Activated CD4-positive, alpha-beta T cell treated with anti-CD3 and anti-CD28 coated beads, Interleukin-2, amount 10 ng/mL, durations not matched to agents 7 days and 5 days (primary cell): ENCODE measurements at places on chromosomes 4 and X.
A peak's percentile ranks its signal among the peaks of the same experiment; 100 is the strongest.

GRCh38 chrX:21989384-21989783, 42.7 kb upstream of the PHEX start:
- DNase-seq = no peak

DNA sequence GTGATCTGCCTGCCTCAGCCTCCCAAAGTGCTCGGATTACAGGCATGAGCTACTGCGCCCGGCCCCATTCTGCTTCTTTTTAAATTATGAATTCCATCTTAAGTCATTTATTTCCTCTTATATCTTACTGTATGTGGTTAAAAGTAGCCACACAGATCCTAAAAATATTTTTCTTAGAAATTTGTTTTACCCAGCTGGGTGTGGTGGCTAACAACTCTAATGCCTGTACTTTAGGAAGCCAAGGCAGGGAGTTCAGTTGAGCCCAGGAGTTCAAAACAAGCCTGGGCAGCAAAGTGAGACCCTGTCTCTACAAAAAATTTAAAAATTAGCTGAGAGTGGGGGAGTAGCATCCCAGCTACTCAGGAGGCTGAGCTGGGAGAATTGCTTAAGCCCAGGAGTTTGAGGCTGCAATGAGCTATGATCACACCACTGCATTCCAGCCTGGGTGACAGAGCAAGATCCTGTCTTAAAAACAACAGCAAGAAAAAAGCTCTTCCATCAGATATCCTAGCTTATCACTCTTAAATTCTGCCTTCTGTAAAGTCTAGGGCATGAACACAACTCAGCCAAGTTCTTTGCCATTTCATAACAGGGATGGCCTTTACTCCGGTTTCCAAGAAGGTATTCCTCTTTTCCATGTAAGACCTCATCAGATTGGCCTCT, 15.1 kb upstream of the AFF1 start:
- DNase-seq = no peak

DNA sequence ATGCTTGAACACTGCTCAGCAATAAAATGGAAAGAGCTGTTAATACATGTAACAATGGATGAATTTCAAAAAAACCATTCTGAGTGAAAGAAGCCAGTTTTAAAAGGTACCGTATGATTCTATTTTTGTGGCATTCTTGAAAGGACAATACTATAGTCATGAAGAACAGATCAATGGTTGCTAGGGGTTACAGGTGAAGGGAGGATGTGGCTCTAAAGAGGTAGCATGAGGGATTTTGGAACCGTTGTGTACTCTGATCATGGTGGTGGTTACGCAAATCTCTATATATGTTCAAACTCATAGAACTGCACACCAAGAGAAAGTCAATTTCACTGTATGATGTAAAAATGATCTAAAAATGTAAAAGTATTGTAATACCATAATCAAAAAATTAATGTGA, 40.0 kb upstream of the CTAG2 start:
- no peak for DNase-seq

DNA sequence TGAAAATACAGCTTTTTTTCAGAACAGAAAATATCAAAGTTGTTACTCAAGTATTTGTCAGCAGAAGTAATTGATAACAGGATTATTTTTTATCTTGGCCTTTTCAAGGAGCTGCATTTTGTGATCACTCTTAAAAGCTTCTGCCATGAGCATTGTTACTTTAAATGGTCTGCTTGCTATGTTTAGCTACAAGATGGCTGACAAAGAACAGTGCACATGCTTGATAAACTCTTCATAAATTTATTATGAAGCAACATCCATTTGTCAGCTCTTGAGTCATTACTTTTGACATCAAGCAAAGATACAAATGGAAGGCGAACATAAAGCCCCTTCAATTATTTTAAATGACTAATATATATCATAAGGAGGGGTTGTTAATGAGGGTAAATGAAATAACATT, 205.4 kb upstream of the RPS6KA3 start:
- no peak for DNase-seq

DNA sequence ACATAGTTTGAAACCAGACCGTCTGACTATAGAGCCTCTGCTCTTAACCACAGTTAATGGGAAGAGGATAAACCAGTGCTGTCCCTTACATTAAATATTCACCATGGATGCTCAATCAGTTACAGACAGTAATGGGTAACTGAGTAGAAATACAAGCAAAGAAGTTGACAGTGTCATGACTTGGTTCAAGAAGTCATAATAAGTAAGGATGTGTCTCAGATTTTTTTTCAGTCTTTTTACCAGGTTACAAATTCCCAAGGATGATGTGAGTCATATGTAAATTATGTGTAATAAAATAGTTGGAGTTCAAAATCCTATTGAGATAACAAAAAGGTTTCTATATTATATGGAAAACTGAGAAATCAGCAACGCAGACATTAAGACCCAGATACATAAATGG, 31.1 kb downstream of the ZCCHC4 start:
- no peak for DNase-seq

DNA sequence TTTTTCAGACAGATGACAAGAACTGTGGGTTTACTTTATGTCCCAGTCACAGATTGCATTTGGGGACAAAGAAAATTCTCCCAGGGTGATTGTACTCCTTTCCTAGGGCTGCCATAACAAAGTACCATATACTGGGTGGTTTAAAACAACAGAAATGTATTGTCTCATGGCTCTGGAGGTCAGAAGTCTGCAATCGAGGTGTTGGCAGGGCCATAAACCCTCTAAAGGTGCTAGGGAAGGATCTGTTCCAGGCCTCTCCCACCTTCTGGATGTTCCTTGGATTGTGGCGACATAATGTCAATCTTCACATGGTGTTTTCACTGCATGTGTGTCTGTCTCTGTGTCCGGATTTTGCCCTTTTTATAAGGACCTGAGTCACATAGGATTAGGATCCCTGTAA, 12.3 kb downstream of the GEMIN8 start:
- no peak for DNase-seq

DNA sequence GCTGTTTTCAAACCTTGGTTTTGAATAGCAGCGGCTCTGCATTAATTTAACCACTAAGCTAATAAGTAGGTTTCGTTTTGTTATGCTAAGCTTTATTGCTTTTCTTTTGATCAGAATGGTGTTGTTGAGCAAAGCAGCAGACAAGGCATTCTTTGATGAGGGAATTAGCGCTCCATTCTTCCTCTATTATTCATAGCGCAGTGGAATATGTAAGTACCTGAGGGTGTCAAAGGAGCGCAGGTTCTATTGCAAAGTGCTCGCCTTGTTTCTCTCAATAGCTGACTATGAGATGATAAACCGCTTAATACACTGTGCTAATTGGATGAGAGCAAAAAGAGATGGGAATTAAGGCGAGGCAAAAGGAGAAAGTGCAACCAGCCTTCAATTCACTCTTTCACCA, 16.3 kb downstream of the ARX start:
- no peak for DNase-seq

DNA sequence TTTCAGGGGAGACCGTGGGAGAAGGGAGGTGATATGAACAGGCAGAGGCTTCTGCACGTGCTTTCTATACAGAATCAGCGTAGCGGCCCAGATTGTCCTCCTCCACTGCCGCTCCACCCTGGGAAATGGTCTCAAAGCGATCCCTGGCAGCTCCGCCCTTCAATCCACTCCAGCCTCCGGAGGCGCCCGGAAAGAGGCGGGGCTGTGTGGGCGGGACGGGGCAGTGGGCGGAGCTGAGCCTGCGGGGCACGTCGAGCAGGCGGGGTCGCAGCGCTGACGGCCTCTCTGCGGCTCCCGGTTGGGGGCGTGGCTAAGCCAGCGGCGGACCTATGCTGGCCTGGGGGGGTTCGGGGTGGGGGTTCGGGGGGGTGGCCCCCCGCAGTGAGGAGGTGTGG, 210 bp upstream of the SMIM10L2A start:
- peak; percentile 85 for DNase-seq

DNA sequence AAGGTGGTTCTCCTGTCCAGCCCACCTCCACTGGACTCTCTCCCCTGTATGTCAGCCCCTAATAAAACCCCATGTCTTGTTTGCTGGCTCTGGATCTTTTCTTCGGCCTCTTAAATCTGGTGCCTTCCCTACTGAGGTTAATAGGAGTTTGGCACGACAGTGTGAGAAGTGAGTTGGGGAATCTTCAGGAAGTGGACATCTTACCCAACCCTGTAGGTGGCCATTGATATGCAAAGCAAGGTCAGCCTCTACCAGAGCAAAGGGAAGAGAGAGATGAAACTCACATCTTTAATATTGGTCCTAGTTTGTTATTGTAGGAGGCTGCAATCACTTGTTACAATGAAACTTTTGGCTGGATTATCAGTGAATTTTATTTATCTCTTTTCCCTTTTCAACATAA, 111.7 kb downstream of the CHRDL1 start:
- DNase-seq = no peak

- DNase-seq = no peak
These were observed 595.7 kb upstream of the EPHA5 start for GRCh38 chr4:66266035-66266434.

DNA sequence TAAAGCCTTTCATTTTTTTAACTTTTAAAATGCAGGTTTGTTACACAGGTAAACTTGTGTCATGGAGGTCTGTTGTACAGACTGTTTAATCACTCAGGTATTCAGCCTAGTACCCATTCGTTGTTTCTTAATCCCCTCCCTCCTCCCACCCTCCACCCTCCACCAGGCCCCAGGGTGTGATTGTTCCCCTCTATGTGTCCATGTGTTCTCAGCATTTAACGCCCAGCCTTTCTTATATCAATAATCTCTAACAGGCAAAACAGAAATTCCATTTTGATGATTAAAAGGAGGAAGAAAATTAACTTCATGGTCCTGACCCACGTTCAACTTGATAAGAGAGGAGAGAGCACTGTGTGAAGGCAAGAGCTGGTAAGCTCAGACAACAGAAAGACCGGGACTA, 75.1 kb downstream of the TSPAN5 start:
- no peak for DNase-seq

DNA sequence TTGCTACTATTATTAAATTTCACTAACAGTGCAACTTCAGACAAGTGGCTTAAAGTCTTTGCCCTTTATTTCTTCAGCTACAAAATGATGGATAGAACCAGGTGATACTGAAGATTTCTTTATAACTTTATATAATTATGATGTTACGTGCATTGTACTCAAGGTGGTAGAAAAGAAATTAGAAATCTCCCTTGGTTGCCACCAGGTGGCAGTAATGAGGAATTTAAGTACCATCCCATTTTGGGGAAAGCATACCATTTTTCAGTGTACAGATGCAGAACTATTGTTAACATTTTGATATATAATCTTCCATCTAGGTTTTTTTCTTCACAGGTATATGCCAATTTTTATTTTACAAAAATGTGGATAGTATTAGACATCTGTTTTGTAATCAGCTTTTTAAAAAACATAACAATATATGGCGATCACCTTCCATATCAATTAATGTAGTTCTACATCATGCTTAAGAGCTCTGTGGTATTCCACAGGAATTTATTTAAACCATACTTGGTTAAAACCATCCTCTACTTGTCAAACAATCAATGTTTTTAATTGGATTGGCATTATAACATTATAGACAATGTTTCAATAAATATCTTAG, 37.7 kb upstream of the RAB33B start:
- DNase-seq = peak; percentile 38

GRCh38 chrX:44828008-44828605, 15.7 kb upstream of the DUSP21 start:
- DNase-seq = no peak

- DNase-seq = no peak
These were observed 7.6 kb upstream of the GJB1 start for GRCh38 chrX:71215338-71215912.

GRCh38 chr4:183758061-183758757, 99.1 kb downstream of the TRAPPC11 start:
- no peak for DNase-seq

- DNase-seq = no peak
These were observed 188.8 kb upstream of the TECRL start for GRCh38 chr4:64598066-64598465.

DNA sequence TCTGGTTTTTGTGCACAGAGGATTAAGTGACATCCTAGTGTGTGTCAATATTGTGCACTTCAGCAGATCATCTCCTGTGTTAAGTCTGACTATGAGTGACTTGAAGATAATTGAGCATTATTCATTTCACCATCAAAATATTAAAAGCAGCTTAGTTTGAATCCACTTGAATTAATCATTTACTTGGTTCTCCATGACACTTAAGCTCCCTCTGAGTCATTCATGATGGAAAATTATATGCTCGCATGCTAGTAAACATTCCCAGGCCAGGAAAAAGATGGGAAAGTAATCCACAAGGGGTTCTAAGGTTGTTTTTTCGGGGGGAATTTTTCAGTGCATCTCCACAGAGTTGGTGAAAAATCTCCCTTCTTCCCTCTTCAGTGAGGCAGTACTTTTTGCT, 97.2 kb upstream of the EOLA2 start:
- no peak for DNase-seq

- DNase-seq = no peak
These were observed 131.4 kb upstream of the NEIL3 start for GRCh38 chr4:177178246-177178645.

GRCh38 chrX:68627986-68628385, 19.5 kb upstream of the STARD8 start:
- DNase-seq = no peak

DNA sequence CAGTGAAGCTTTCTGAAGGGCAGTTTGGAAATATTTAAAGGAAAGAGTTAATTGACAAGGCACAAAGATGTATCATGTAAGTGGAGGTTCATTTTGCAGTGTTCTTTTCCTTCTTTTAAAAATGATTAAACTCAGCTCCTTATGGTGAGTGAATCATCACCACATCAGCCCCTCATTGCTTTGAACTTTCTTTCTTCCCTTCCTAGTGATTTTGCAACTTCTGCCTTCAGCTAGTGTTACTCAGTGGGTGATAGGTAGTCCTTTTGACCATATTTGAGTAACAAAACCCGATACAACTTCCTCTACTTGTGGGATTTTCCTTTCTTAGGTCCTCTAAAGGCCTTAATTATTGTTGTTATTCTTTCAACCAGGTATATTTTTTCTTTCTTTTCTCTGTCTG, 8.2 kb downstream of the ZCCHC4 start:
- no peak for DNase-seq

GRCh38 chr4:17285747-17286146, 226.1 kb downstream of the QDPR start:
- no peak for DNase-seq

DNA sequence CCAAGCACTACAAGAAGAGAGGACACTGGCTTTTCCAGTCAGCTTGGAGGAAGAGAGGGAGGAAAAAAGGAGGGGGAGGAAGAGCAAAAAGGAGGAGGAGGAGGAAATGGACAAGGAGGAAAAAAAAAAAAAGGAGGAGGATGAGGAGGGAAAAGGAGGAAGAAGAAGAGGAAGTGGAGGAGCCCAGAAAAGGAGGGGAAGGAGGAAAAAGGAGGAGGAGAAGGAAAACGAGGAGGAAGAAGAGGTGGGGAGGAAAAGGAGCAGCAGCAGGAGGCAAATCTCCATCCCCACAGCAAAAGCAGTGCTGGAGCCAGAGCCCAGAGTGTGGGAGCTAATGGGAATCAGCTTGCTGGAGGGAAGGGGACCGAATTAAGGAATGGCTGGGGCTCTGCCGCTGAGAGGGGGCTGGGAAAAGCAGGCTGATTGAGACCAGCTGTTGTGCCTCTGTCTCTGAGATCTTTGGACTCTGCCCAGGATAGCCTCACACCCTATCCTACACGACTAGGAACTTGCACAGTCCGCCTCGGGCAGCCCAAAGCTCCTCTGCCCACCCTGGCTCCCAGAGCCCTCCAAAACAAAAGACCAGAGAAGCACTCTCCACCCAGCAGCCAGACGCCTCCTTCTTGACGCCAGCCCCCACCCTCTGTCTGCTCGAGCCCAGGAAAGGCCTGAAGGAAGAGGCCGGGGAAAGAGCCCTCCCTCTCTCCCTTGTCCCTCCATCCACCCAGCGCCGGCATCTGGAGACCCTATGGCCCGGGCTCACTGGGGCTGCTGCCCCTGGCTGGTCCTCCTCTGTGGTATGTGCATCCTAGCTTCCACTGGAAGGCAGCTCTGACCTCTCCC, at the start of gene XPNPEP2:
XPNPEP2 (plus strand) TSS at position 514 of the 843 bp plus-strand sequence; CDS start at position 749, 235 bp downstream.
- no peak for DNase-seq
